ENCODE measurements at places on chromosomes 3 and 15. TPM values are rescaled to one million over a fixed set of nuclear protein-coding genes. Genes with fewer than 3 reads are reported as not detected.

Gene CPLX3
- total RNA-seq, result 1.6 TPM

Gene FANCD2OS
- not detected for total RNA-seq

Gene DNAH12
- 1.6 TPM for total RNA-seq

Gene LYZL4
- not detected for total RNA-seq

Gene WWTR1
- total RNA-seq, result 11.0 TPM

Gene CACNA2D2
- total RNA-seq, result 4.1 TPM

Gene SOX2
- total RNA-seq, result 93.6 TPM

Gene WDR49
- total RNA-seq, result 8.8 TPM

Gene UQCC5
- 5.0 TPM for total RNA-seq

Gene GOLGA8R
- total RNA-seq, result 1.6 TPM

Gene STRC
- total RNA-seq, result 1.6 TPM

Gene ASB14
- not detected for total RNA-seq

Gene MEGF11
- 3.8 TPM for total RNA-seq

Gene PCSK6
- 16.3 TPM for total RNA-seq

Gene FOXB1
- total RNA-seq, result not detected

Gene C3orf70
- 26.3 TPM for total RNA-seq

Gene SLC24A5
- total RNA-seq, result not detected

All from parietal lobe (tissue), 2 donors.